ENCODE measurements at places on chromosomes 13 and 19. TPM values are rescaled to one million over a fixed set of nuclear protein-coding genes. Genes with fewer than 3 reads are reported as not detected.

GRCh38 chr19:40862785-40863184, 12.5 kb upstream of the CYP2A6 start:
- no peak for ATAC-seq

- ATAC-seq, result peak; percentile 65
Observed at GRCh38 chr13:29594710-29595379, 643 bp downstream of the SLC7A1 start.

ZNF561 gene
- total RNA-seq, result 41.0 TPM

PPFIA3 gene
- 9.2 TPM for total RNA-seq

DNA sequence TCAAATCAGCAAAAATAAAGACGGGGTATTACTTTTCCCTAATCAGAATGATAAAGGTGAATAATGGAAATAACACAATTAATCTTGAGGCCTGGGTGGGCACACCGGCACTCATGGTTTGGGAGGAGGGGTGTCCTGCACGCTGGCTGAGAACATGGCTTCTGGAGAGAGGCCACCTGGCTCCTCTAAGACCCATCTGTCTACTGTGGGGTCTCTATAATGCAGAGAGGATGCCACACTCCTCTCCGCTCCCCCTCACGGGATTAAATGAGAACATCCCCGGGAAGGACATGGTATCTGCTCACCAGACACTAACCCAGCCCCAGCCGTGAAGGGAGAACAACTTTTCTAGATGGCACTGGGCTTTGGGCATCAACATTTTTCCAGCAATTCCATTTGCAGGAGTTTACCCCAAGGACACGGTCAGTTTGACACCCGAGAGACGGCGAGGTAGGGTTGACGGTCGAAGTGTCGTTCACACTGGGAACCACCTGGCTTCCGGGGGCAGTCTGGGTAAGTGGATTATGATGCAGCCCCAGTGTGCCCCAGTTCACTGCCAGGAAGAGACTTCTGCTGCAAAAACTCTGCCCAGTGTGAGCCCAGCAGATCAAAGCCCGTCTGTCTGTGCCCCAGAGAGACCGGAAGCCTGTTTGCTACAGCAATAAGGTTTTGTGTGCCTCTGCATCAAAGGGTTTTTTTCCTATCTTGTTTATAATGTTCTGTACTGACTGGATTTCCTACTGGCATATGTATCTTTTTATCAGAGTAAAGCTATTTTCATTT, 56.6 kb downstream of the CEBPG start:
- no peak for ATAC-seq

Data from esophagus mucosa (tissue), 1 donor.